ENCODE measurements at places on chromosomes 16 and 17. TPM values are rescaled to one million over a fixed set of nuclear protein-coding genes. Genes with fewer than 3 reads are reported as not detected.
A peak's percentile ranks its signal among the peaks of the same experiment; 100 is the strongest.

Gene KRTAP17-1
- polyA plus RNA-seq, result not detected

Gene SYCE1L
- 2.7 TPM for polyA plus RNA-seq

Gene NPW
- 3.8 TPM for polyA plus RNA-seq

Gene CDH1
- 98.3 TPM for polyA plus RNA-seq

Gene TNFRSF13B
- polyA plus RNA-seq, result not detected

Gene ZG16B
- 0.50 TPM for polyA plus RNA-seq

Gene MYOCD
- 6.8 TPM for polyA plus RNA-seq

- DNase-seq, result no peak
These were observed 102.7 kb downstream of the METRNL start for GRCh38 chr17:83181991-83182619.

DNA sequence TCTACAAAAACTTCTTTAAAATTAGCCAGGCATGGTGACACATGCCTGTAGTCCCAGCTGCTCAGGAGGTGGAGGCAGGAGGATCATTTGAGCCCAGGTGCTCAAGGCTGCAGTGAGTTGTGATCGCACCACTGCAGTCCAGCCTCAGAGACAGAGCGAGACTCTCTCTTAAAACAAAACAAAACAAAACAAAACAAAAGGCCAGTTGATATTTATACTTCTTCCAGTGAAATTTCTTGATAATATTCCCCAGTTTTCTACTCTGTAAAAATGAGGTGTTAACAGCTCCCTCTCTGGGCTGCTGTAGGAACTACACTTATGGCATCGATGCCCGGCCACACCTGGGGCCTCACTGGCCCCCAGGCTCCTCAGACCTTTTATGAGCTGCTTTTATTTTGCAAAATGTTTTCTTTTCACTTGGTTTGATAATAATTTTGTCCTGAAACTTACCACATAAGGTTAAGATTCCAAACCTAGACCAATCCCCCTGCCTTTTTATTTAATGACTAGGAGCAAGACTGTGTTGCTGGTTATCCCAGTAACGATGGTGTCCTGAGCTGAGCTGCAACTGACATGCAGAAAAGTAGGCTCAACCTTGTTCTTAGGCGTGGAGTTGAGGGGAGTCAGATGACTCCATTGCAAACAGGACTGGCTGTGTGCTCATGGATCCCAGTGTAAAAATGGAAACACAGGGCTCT lies 17.6 kb downstream of the MAPK8IP3 start:
- no peak for DNase-seq

GRCh38 chr17:28685366-28685765 lies 23.4 kb downstream of the SUPT6H start:
- no peak for DNase-seq

DNA sequence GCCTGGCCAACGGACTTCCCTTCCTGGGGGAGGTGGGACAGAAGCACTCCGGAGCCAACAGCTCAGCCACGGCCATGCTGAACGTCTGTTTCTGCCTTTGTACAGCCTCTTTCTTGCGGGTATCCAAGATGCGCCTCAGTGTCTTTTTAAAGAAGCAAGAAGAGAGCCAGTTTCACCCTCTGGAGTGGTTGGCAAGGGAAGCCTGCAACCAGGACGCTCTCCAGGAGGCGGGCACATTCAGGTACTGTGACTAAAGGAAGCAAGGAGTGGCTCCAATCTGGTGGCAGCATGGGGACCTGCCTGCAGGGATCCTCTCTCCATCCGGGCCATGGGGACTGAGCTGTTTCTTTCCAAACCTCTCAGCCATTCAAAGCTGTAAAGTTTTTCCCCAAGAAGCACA lies 60.6 kb upstream of the ENDOV start:
- DNase-seq, result no peak

- DNase-seq, result no peak
These were observed 40.7 kb upstream of the TANC2 start for GRCh38 chr17:62925267-62925836.

DNA sequence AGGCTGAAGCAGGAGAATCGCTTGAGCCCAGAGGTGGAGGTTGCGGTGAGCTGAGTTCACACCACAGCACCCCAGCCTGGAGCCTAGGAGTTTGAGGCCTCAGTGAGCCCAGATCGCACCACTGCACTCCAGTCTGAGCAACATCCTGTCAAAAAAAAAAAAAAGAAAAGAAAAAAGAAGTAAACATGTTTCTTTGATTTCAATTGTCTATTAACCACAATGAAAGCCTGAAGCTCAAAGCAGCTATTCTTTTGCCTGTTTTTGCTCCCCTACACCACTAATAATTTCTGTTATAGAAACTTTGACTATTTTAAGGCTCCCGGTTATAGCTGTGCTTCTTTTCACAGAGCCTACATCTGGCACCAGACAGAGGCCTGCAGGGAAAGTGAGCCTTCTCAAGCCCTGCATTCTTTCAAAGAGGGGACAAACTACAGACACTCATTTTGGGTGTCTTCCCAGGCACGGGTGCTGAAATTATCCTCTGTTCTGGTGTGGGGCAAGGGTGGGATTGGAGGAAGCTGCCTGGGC lies 14.2 kb upstream of the SLC52A1 start:
- no peak for DNase-seq

- DNase-seq, result no peak
These were observed 122.3 kb downstream of the GOSR1 start for GRCh38 chr17:30599428-30600059.

DNA sequence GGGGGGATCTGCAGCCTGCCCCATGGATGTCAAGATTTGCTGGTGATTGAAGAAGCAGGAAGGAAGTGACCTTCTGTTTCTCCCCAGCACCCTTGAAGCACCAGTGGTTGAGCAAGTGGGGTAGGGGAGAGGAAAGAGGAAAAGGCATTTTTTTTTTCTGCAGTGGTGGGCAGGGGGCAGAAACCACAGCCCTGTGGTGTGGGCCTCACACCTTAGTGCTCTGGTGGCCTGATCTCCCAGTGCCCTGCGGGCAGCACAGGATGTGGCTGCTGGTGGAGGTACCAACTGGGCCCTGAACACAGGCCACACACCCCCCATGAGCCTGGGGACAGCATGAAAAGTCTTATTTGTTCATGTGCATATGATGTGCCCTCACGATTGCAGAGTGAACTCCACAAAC lies 7.1 kb downstream of the ITGAD start:
- DNase-seq, result no peak

DNA sequence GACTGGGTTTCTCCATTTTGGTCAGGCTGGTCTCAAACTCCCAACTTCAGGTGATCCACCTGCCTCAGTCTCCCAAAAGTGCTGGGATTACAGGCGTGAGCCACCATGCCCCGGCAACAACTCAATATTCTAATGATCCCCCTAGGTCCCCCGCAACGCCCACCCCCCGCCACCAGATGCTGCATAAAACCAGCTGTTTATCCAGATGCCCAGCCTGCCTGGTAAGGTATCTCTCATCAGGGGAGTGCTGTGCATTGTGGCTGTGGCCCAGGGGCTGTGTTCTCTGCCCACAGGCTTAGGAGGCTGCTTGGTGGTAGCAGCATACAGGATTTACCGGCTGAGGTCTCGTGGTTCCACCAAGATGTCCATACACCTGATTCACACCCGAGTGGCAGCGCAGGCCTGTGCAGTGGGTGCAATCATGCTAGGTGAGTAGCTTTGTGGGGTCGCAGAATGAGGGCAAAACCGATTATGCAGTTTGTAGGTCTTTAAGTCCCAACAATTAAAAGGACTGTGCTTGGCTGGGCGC lies 1.3 kb downstream of the HIGD1B start:
- DNase-seq, result no peak

DNA sequence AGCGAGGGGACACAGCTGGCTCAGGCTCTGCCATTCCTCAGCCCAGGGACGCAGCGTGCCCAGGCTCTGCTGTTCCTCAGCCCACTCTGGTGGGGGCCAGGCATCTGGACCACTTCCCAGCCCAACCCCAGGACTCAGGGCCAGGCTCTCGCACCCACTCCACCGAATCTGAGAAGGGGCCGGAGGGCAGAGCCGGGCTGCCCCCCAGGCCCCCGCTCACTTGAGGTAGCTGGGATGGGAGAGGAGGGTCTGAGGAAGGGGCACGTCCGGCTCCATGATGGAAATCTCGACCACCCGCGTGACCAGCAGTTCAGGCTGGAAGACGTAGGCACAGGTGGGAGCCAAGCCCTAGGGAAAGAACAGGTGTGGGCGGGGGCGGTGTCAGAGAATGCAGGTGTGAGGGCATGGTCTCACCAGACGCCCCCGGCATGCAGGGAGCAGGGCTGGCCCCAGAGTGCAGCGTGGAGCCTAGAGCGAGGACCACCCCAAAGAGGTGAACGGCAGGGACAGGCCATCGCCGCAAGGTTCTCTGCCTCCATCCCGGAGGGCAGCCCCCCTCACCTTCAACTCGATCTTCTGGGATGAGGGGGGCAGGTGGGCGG lies 4.9 kb downstream of the PGAP6 start:
- no peak for DNase-seq

DNA sequence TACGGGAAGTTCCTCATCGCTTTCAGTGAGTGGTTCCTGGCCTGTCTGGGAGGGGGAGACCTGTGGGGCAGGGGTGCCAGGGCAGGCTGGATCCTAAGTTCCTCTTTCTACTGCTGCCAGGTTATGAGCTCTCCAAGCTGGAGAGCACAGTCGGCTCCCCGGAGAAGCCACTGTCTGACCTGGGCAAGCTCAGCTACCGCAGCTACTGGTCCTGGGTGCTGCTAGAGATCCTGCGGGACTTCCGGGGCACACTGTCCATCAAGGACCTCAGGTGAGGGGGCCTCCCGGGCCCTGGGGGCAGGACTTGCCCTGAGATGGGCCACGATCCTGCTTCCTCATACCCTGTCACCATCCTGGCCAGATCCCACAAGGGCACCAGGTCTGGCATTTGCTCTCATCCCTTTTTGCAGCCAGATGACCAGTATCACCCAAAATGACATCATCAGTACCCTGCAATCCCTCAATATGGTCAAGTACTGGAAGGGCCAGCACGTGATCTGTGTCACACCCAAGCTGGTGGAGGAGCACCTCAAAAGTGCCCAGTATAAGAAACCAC lies 5.1 kb downstream of the PRSS8 start:
- no peak for DNase-seq

- DNase-seq, result no peak
These were observed 2.8 kb downstream of the FA2H start for GRCh38 chr16:74771656-74772315.

GRCh38 chr17:12789481-12790248 lies at the start of gene ARHGAP44:
ARHGAP44 (plus strand) TSS chr17:12789498; CDS start chr17:12789839, 341 bp downstream.
- DNase-seq, result peak; percentile 35

DNA sequence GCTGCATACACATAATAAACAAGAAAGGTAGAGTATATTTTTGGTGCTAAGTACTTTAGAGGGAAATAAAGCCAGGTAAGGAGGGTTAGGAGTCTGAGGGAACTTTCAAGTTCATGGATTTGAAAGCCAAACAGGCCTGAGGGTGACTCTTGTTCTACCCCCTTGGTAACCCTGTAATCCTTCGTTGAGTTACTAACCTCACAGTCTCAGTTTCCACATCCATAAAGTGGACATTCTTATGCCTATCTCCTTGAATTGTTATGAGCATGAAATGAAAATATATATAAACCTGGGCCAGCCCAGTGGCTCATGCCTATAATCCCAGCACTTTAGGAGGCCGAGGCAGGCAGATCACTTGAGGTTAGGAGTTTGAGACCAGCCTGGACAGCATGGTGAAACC lies 22.4 kb downstream of the PECAM1 start:
- no peak for DNase-seq

- DNase-seq, result peak; percentile 40
These were observed 527 bp downstream of the SIAH1 start for GRCh38 chr16:48384520-48385252.

DNA sequence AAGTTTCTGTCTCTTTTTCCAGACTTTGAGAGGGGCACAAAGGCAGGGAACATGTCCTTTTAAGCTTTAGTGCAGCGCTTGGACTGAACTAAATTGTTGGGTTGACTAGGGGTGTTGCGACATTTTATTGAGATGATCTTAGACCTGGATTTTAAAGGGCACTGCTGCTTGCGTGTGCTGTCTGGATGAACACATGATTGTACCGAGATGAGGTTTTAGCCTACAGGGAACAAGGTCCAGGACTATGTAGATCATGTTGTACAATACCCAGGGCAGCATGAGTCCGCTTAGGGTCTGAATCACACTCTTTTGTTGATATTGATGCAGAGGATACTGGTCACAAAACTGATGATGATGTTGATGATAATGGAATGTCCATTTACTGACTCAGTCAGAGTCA lies 5.2 kb upstream of the RGS9 start:
- no peak for DNase-seq

DNA sequence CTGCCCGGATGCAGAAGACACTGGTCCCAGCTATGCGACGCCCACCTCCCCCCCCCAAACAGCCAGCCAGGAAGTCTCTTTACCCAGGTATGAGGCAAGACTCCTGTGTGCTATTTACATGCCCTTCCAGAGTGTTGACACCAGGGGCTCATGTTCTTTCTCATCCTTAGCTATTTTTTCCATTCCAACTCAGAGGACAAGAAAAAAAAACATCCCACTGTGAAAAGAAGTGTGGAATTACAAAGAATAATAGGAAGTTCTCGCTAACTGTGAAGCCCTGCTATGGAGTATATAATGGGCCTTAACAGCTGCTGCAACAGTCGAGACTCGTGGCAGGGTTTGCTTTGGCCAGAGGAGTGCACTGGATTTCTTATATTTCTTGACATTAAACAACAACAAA lies 584.9 kb downstream of the CDH13 start:
- DNase-seq, result no peak

DNA sequence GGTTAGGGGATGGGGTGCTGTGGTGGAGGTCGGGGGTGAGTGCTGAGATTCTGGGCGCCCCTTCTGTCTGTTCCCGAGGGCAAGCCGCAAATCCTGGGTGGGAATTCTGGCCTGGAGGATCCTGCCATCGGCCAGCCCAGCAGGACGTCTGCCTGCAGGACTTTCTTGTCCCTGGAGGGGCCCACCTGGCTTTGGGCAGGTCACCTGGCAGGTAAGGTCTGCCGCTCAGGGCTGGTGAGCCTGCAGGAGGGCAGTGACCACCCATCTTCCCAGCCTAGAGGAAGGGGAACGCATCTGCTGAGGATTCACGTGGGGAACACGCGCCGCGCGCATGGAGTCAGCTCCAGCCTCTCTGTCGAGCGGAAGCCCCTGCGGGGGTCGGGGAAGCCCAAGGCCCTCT lies 5.4 kb downstream of the RNF222 start:
- DNase-seq, result no peak

GRCh38 chr17:80499560-80499959 lies 23.2 kb upstream of the NPTX1 start:
- DNase-seq, result no peak

DNA sequence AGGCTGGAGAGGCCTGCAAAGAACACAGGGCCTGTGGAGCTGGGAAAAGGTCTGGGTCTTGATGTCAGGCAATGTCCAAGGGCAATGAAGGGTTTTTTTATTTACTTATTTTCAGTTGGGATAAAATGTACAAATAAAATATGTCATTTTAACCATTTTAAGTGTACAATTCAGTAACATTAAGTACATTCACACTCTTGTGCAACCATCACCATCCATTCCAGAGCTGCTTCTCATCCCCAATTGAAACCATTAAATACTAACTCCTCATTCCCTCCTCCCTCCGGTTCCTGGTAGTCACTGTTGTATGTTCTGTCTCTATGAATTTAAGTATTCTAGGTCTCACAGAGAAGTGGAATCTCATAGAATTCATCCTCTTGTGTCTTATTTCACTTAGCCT lies 444.7 kb downstream of the HS3ST3B1 start:
- DNase-seq, result no peak

GRCh38 chr16:68490829-68491575 lies 42.7 kb upstream of the SMPD3 start:
- peak; percentile 25 for DNase-seq

GRCh38 chr17:58271216-58271931 lies 9.4 kb downstream of the MPO start:
- DNase-seq, result no peak

GRCh38 chr16:3086596-3087242 lies 12.4 kb downstream of the ZSCAN10 start:
- DNase-seq, result no peak

GRCh38 chr17:60817192-60817591 lies 139.5 kb downstream of the BCAS3 start:
- no peak for DNase-seq

Data from right renal pelvis (tissue), 4 donors.